Cardiac septum (tissue), 1 donor: ENCODE measurements at places on chromosomes 5 and 9. TPM values are rescaled to one million over a fixed set of nuclear protein-coding genes. Genes with fewer than 3 reads are reported as not detected.

DNA sequence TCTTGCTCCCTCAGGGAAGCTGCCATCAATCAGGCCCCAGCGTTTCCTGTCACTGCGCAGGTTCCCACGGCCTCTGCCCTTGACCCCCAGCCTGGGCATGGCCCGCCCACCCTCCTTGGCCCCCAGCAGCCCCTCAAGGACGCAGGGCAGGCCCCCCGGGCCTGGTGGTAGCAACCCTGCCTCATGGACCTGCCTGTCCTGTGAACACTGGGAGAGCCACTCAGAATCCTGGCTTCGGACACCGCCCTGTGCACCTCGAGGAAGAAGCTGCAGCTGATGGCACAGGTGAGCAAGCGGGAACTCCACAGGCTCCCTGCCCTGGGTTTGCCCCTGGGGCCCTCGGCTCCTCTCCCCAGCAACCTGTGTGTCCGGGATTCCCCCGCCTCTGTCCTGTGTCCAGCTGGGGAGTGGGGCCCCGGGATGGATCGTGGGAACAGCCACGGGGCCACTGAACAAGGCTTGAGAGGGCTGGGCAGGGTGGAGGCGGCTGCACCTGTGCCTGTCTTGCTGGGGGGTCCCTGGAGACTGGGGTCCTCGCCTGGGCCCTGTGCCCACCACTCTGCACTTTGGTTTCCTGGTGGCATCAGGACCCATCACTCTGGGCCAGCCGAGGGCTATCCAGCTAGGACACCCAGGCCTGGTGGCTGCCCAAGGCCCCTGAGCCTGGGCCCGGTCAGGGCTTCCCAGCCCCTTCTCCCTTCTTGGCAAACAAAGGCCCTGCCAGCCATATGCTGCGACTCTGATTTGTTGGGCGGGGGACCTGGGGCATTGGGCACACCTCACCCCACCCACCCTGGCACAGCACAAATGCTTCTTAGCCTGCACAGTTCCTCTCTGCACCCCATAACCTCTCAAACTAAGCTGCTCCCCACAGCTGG, 33.5 kb upstream of the EGFL7 start:
- no peak for DNase-seq

- DNase-seq: no peak
Measured at GRCh38 chr5:125584140-125584520, 837.7 kb upstream of the ZNF608 start.

DNA sequence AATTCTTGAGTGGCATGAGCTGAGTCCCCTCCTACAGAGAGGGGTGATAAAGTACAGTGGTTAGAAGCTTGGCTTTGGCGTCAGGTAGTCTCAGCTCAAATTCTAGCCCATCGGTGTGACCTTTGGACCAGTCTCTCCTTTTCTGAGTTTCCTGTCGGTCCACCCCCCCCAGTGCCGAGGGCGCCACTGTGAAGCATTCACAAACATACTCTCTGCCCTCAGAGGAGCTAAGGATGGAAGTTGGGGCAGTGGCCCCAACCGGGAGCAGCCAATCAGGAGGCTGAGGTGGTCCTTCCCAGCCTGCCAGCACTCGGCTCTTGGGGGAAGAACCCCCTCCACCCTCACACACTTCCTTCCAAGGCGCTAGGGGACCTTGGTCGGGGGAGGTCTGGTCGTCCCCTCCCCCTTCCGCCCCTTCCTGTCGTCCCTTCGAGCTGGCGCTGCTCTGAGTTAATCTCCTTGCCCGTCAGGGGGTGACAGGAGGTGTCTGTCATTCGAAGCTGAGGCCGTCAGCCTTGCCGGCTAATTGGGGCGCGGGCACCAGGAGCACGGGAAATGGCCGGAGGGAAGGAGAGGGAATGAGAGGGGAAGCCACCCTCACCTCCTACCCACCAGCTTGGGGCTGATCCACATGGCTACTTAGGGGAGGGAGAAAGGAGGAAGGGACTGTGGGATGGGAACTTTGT, 53.0 kb downstream of the CXXC5 start:
- no peak for DNase-seq

DNA sequence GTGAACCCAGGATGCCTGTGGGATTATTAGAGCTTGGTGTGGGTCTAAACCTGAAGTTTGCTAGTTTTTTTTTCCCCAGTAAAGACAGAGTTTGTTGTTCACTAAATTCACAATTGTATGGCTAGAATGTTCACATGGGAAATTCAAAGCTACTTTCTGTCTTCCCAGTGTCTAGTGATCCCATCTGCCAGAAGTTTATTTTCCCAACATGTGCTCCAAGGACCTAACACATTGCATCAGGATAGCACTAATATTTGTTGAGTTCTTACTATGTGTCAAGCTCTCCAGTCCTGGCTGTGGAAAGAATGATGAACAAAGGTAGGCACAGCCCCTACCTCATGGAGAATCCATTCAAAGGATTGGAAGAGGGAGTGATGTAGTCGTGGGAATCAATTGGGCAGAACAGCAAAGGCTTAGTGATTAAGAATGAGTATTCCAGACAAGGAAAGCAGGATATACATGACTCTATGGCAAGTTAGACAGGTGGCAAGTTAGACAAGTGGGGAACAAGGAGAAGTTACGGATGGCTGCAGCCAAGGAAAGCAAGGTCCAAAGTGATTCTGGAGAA, 521.5 kb upstream of the WWC1 start:
- no peak for DNase-seq

DNA sequence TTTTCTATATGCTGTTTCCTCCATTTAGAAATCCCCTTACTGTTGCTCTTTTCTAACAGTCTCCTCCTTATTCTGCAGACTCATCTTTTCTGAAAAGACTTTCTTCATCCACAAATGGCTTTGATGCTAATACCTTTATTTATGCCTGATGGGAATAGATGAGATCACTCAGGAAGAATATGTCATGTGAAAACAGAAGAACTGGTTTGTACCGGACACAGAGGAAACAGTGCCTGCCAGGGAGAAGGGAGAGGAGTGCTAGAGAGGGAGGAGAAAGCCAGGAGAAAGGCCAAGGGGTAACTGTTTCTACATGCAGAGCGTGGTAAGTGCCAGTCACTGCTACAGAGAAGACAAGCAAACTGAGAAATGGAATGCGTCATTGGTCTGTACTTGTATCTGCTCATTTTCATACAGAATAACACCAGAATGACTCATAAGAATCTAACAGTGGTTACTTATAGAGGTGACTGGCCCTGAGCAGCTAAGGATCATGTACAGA, 45.9 kb upstream of the PJA2 start:
- no peak for DNase-seq

GRCh38 chr5:75034137-75034739, 18.1 kb downstream of the GCNT4 start:
- DNase-seq: no peak

DNA sequence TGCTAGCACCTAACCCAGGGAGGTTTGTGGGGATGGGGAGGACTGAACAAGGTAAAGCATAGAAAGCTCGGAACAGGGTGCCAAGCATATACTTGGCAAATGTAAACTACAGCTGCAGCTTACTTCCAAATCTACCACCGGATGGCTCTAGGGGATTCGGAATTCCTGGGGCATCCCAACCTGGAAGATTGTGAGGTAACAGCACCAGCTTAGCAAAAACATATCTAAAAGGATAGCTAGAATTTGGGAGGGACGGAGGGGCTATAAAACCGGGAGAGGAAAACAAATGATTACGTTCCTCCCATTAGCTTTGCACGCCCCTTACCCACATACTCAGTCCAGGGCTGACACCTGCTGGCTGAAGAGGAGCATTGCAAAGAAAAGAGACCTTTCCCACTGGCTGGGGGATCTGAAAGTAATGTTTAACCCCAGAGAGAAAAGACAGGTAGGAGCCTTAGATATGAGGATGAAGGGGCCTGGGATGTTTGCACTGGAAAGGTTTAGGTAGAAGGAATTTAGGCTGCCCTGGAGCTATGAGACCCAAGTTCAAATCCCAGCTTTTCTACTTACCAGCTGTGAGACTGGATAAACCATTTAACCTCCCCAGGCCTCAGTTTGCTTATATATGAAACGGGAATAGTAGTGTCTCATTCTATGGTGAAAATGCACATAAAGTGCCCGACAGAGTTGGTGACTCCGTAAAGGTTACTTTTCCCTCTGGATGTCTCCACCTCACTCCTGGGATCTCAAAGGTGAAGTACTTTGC, 73.6 kb downstream of the FAM114A2 start:
- no peak for DNase-seq

GRCh38 chr9:80493258-80493657, 921.5 kb downstream of the TLE4 start:
- DNase-seq: no peak

- DNase-seq: no peak
Measured at GRCh38 chr5:96771395-96771794, 36.4 kb downstream of the ERAP1 start.

DNA sequence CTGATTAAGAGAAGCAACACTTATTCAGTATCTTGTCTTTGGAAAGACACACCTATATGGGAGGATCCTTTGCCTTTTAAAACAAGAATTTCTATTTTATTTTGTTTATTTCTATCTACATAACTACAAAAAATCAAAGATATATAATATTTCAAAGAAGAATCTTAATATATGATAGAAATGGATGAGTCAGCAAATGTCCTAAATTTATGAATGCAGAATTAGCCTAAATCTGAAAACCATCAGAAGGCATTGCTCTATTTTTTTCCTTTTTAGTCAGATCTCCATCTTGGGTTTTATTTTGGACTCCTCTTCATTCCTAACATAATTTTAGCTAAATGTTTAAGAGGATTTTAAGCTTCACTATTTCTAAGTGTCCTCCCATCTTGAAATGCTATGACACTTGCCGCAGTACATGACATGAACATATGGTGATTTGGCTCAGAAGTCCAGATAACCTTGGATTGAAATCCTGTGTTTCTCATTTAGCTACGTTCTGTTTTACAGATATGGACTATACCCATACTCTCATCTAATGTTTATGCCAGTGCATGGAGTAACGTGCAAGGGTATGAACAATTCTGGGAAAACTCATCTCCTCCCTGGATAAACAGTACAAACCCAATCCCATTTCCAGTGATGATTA, 1322.8 kb upstream of the DMAC1 start:
- DNase-seq: no peak

GRCh38 chr9:75880618-75881017, 9.9 kb upstream of the PCSK5 start:
- no peak for DNase-seq

- no peak for DNase-seq
Measured at GRCh38 chr9:75117564-75117963, 29.2 kb downstream of the OSTF1 start.

DNA sequence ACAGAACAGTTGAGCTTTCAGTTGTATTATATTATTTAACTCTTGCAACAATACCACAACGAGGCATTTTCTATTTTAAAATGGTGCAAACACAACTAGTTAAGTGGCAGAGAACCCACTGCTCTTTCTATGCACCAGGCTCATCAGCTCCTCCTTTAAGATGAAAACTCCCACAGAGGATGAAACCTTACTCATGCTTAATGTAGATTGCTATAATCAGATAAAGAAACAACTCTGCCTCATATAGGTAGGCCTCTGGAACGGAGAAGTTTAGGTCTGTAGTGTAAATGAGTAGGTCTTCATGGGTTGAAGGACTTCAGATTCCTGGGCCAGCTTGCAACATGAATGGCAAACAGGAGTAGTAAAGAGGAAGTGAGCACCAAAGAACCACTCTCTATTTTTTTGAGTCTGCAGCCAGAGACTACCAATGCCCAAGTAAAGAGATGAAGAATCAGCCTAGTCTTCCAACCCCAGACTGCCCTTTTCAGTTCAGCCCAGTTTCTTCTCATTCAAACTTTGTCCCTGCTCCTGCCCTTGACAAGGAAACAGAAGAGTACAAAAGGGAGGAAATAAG, 33.9 kb downstream of the HACD4 start:
- DNase-seq: no peak

DNA sequence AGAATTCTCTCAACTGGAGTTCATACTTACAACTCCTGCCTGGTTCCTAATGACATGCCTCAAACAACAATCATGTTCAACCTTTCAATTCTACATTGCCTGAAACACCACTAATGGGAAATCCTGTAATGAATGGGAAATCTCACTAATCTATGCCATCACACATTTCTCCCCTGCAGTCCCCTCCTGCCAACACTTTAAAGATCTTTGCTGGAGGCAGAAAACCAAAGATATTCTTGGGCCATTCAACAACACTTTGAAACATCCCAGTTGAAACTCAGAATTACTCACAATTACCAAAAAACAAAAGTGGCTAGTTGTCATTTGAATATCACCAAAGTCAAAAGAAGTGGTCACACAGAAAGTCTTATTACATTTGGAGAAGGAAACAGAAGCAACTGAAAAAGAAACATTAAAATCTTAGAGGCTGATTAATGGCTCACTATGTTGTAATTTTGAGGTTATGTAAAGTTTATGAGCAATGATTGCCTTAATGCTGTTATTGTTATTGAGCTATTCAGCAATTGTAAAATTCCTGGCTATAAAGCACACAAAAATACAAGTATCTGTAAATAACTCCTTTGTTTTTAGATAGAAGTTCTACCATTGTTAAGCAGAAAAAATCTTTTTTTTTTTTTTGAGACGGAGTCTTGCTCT, 313.4 kb upstream of the SLC30A5 start:
- no peak for DNase-seq

DNA sequence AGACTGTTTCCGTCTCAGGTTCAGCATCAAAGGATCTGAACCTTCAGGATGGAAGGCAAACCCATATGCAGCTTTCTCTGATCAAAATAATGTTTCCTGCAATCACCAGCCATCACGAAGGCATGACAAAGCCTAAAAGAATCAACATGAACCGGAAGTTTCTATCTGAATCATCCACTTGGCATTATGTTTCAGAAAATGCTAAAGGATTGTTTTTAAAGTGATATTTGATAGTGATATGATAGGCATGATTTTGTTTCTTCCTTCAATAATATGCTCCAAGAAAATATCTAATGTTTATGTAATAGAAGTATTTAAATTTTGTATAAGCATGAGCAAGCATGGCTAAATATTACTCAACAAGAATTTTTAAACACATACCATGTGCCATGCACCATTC, 219.6 kb downstream of the PLK2 start:
- no peak for DNase-seq

DNA sequence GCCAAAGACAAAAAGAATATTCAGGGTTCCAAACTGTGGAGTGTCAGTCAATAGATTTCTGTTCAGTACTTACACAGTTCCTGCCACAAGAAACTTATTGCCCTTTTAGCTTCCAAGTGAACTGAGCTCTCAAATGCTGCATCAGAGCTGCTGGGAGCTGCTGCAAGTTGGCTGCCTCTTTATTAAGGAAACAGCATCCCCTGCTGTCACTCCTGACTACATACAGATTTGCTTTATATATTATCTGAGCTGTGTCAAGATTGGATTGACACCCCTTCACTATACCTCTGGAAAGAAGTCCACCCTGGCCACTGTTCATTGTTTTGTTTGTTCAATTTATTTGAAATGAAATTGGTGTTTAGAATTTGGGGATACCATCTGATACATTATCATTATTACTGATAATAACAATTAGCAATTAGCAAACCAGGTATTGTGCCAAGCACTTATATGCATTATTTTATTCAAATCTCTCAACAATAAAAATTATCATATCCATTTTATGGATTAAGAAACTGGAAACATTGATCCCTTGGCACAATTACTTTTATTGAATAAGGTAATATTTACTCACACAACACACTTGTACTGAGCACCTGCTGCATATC, 16.4 kb upstream of the C5orf58 start:
- no peak for DNase-seq

- DNase-seq: no peak
Measured at GRCh38 chr9:130536701-130537107, 42.7 kb upstream of the FUBP3 start.

MYOZ3 gene
- 10.0 TPM for total RNA-seq

PCDHGA8 gene
- total RNA-seq: 14.0 TPM

FAM221B gene
- not detected for total RNA-seq

GMCL2 gene
- total RNA-seq: not detected

EQTN gene
- total RNA-seq: not detected

STOML2 gene
- total RNA-seq: 95.2 TPM

TTC1 gene
- 67.7 TPM for total RNA-seq

ADAMTS6 gene
- total RNA-seq: 1.9 TPM

DNAJB5 gene
- 133 TPM for total RNA-seq
